ENCODE measurements at places on chromosomes 12 and 14. TPM values are rescaled to one million over a fixed set of nuclear protein-coding genes. Genes with fewer than 3 reads are reported as not detected.

The STXBP6 gene
- polyA plus RNA-seq, result 1.9 TPM

The NTF3 gene
- 2.3 TPM for polyA plus RNA-seq

The SOAT2 gene
- 0.16 TPM for polyA plus RNA-seq

The TOMM20L gene
- not detected for polyA plus RNA-seq

The RASSF8 gene
- polyA plus RNA-seq, result 0.83 TPM

The KRT71 gene
- polyA plus RNA-seq, result not detected

All from esophagus (tissue), 2 donors.